ENCODE measurements at places on chromosomes 16 and 17. TPM values are rescaled to one million over a fixed set of nuclear protein-coding genes. Genes with fewer than 3 reads are reported as not detected.
A peak's percentile ranks its signal among the peaks of the same experiment; 100 is the strongest.

VAT1L gene
- total RNA-seq = 36.1 TPM

MYH1 gene
- not detected for total RNA-seq

- no peak for DNase-seq
Measured at GRCh38 chr16:85357924-85358505, 245.7 kb upstream of the CIBAR2 start.

DNA sequence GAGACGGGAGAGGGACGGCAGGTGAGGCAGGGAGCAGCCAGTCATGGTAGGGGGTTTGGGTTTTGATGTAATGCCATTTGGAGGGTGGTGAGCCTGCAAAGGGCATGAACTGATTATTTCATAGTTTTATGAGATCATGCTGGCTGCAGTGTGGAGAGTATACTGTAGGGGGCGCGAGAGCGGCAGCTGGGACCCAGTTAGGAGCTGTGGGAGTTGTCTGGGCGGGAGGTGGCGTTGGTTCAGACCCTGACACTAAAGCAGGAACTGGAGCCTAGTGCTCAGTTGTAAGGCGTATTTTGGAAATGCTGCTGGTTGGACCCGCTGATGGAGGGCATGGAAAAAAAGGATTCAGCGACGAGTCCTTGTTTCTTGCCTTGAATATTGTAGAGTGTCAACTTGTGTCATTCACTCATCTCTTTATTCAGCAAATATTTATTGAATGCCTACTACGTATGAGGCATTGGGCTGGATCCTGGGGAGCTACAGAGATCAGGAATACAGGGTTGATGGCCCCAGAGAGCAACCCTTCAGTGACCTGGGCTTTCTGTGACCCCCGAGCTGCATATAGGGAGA lies 23.7 kb upstream of the KDM8 start:
- peak; percentile 90 for DNase-seq

Data from sciatic nerve (tissue), 2 donors.